ENCODE measurements at places on chromosomes 1 and 21. TPM values are rescaled to one million over a fixed set of nuclear protein-coding genes. Genes with fewer than 3 reads are reported as not detected.

Gene GJA5
- total RNA-seq, result not detected

Gene TSACC
- total RNA-seq, result not detected

Gene C4BPA
- total RNA-seq, result not detected

Gene HAO2
- total RNA-seq, result not detected

Gene LIPI
- not detected for total RNA-seq

Gene LHX8
- total RNA-seq, result not detected

Gene BEST4
- total RNA-seq, result not detected

Gene OVAAL
- total RNA-seq, result not detected

Gene SIKE1
- total RNA-seq, result 49.1 TPM

Gene OR2L3
- not detected for total RNA-seq

Gene SUSD4
- 2.7 TPM for total RNA-seq

Gene APCS
- total RNA-seq, result not detected

Gene CSTB
- total RNA-seq, result 6.1 TPM

Gene ATAD3C
- total RNA-seq, result not detected

Gene GPR25
- not detected for total RNA-seq

Gene PTGER3
- total RNA-seq, result under 0.01 TPM

Gene CDC20
- total RNA-seq, result 78.0 TPM

Gene BROX
- total RNA-seq, result 43.4 TPM

Gene NBPF12
- total RNA-seq, result 4.8 TPM

Gene NCAM2
- total RNA-seq, result 5.0 TPM

Gene RNU1-1
- under 0.01 TPM for total RNA-seq

Gene CDC7
- total RNA-seq, result 6.9 TPM

Gene ZDHHC18
- total RNA-seq, result 12.5 TPM

Gene GJB5
- total RNA-seq, result not detected

Gene ZNF695
- total RNA-seq, result 1.1 TPM

Gene KANK4
- total RNA-seq, result not detected

Gene KCNE1
- 0.90 TPM for total RNA-seq

Gene AGMAT
- 0.28 TPM for total RNA-seq

Gene RHBDL2
- 0.36 TPM for total RNA-seq

Gene TCHH
- not detected for total RNA-seq

Gene ATAD3B
- total RNA-seq, result 13.8 TPM

Gene IL10
- total RNA-seq, result not detected

Gene FCRL5
- not detected for total RNA-seq

Gene KDM1A
- 104 TPM for total RNA-seq

Gene OR2T35
- not detected for total RNA-seq

Gene GUCA2A
- total RNA-seq, result not detected

Gene SPRR2B
- total RNA-seq, result not detected

Gene B3GALT5
- total RNA-seq, result 0.18 TPM

Gene TMPRSS3
- total RNA-seq, result not detected

Gene TAF1A
- total RNA-seq, result 10.0 TPM

Gene GJA8
- total RNA-seq, result not detected

Gene CLCA4
- total RNA-seq, result not detected

Gene ASTN1
- total RNA-seq, result under 0.01 TPM

Gene OR10J1
- total RNA-seq, result not detected

All from IMR-90 (cell line).